ENCODE measurements at places on chromosomes 4 and X.

DNA sequence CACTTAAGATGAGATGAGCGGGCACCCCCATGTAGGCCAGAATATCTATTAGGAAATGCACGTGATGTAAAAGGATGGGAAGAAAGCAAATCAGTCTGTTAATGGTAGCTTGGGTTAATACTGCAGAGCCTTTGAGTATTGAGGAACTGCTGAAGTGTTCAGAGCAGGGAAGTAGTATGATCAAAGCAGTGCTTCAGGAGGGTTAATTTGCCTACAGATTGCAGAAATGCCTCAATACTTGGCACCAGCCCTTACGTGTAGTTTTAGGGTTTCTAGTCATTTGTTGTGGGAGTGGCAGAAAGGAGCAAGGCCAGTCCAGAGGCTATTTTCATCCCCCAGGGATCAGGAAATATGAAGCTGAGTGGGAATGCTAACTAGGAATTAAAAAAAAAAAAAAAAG is 19.7 kb downstream of the ZFX start:
- no peak for DNase-seq

- no peak for DNase-seq
These were observed 89.6 kb upstream of the KIT start for GRCh38 chr4:54568184-54568583.

- no peak for DNase-seq
These were observed at the start of gene KIT for GRCh38 chr4:54657551-54658251. Gene KIT (plus strand): TSS chr4:54657957. CDS start chr4:54658015, 58 bp downstream.

GRCh38 chr4:24793219-24794005 is 2.0 kb upstream of the SOD3 start:
- no peak for DNase-seq

GRCh38 chr4:156771171-156771837 is 200.3 kb downstream of the PDGFC start:
- DNase-seq = no peak

- no peak for DNase-seq
These were observed 183.5 kb upstream of the GALNTL6 start for GRCh38 chr4:171629737-171630136.
